ENCODE measurements at places on chromosomes 2 and 18.

- DNase-seq = no peak
Observed at GRCh38 chr18:5604778-5605177, 61.0 kb upstream of the EPB41L3 start.

GRCh38 chr2:241877989-241878970, 8.8 kb downstream of the RTP5 start:
- DNase-seq = peak; percentile 64

- DNase-seq = no peak
Observed at GRCh38 chr2:166768393-166769123, 119.7 kb upstream of the XIRP2 start.

- no peak for DNase-seq
Observed at GRCh38 chr2:197647961-197648690, 27.3 kb downstream of the RFTN2 start.

GRCh38 chr2:233090879-233091278, 30.7 kb downstream of the INPP5D start:
- no peak for DNase-seq
